ENCODE measurements at places on chromosomes 3 and 15.

DNA sequence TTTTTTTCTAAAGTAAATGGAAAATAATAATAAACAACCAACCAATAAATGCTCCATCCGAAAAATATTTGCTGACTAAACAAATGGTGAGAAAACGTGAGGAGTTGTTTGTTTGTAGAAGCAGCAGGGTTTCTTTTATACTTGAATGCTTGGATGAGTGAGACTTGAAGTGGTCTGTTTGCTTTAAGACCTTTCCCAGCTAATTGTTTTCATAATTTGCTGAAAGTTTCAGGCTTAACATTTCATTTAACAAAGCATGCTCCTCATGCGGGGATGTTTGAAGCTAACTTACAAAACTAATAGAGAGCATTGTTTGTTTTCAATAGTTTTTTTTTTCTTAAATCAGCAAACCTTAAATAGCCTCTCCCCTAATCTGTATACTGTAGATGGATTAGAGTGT is 484.6 kb downstream of the ROBO2 start:
- DNase-seq = no peak

GRCh38 chr3:14142567-14143270 is 17.9 kb downstream of the TMEM43 start:
- no peak for DNase-seq

GRCh38 chr15:75036212-75036616 is 12.8 kb downstream of the PPCDC start:
- no peak for DNase-seq

GRCh38 chr3:143427631-143428030 is 308.1 kb downstream of the CHST2 start:
- no peak for DNase-seq

DNA sequence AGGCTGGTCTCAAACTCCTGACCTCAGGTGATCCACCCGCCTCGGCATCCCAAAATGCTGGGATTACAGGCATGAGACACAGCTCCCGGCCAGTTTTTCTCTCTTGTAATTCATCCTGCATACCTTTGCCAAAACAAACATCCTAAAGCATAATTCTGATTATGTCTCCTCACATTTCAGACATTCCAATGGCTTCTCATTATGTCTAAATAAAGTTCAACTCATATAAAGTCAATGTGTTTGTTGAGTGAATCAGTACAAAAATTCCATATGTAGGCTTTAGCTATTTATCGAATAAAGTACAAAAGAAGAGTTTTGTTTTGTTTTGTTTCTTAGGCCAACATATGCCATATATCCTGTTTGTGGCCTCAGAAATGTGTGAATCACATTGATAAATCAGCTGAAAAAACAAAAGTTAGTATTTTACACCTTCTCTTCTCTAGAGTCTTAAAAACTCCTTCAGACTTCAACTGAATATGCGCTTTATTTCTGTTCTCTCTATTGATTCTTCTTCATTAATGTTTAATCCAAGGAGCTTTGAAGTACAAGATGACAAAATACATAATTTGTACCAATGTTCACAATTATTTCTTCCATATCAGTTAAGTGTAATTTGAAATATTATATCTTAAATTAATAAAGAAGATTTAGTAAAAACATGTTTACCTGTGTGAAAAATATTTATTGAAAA is 165.8 kb downstream of the MECOM start:
- no peak for DNase-seq

DNA sequence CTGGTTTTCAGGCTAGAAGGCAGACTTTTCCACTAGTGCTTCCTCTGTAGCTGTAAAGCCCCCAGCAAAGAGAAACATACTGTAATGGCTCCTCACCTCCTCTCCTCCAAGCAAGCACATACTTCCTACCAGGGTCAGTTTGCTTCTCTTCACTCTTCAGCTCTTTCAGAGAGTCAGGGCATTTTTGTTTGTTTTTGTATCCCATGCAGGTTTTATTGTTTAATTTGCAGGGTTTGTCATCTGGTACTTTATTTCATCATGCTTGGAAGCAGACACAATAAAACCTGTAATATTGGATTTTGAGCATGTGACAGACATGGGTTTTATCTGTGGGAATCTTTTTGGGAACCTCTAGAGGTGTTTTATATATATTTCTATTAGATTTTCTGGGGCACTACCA is 753.3 kb upstream of the ROBO1 start:
- no peak for DNase-seq
